ENCODE measurements at places on chromosomes 11 and 22.

DNA sequence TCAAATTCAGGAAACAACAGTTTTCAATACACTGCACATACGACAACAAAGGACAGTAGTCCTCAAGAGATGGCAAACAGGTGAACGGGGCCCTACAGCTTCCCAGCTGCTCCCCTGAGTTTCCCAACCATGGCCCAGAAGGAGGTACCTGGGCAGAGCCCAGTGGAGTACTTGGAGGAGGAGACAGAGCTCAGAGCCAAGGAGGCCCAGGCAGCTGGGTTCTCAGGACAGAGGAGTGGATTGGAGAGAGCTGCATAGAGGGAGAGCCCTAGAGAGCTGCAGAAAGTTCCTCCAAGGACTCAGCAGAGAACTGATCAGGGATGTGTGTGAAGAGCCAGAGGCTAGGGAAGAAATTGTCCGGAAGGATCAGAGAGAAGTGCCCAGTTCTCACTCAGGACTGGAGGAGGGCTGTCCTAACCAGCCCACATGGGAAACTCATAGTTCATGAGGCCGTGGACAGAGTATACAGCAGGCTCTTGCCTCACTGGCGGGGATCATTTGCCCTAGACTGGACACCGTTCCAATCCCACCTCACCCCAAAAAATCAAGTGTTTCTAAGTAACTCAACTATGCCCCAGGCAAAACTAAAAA is 7.6 kb upstream of the ASCL2 start:
- no peak for DNase-seq

GRCh38 chr11:132993991-132994502 is 538.3 kb downstream of the OPCML start:
- DNase-seq: peak; percentile 33

DNA sequence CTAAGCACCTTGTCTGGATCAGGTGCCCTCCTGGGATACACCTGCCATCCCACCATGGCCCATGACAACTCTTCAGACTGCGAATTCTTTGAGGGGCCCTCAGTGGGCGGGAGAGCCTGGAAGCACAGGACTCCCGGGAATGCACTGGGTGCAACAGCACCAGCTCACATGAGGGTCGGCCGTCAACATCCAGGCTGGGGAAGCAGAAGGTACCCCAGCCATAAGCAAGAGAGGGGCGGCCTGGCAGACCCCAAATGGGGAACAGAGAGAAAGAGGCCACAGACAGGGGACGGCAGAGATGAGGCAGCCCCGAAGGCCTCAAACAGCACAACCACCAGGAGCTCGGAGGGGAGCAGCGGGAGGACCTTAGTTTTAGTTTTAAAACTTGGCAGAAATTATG is 94.4 kb downstream of the PHF21B start:
- DNase-seq: no peak

DNA sequence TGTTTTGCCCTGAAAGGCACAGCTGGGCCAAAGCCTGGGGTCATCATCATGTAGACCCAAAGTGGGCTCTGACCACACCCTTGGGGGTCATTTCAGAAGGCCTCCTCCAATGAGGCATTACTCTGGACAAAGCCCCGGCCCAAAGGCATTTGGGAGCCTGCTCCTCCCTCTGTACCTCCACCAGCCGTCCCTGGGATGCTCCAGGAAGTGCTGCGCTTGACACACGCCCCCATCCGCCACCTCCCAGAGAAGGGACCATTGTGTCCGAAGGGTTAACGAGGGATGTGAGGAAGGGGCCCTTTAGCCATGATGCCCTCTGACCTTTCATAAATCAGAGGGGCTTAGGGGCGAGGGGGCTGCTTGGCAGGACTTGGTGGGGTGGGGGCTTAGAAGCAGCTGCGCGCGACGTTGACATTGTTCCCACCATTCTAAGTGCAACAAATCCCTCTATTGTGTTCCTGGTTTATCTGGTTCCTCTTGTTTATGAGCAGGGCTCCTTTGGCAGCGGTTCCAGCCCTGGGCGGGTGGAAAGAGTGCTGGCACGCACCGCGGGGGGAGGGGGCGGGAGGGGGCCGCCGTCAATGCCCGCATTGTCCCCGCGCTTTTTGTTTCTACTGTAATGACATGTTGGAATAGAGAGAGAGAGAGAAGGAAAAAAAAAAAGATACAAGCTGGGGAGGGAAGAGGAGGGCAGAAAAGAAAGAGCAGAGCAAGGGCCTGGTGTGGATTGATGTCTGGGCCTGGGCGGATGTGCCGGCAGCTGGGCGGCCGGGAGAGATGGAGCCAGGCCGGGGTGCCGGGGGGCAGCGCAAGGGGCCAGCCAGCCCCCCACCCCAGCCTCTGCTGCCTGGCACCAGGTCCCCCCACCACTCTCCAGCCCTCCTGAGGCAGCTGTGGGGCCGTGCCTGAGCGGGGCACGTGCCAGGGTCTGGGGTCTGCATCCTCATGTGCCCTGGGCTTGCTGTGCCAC is 32.1 kb upstream of the SOX10 start:
- no peak for DNase-seq

DNA sequence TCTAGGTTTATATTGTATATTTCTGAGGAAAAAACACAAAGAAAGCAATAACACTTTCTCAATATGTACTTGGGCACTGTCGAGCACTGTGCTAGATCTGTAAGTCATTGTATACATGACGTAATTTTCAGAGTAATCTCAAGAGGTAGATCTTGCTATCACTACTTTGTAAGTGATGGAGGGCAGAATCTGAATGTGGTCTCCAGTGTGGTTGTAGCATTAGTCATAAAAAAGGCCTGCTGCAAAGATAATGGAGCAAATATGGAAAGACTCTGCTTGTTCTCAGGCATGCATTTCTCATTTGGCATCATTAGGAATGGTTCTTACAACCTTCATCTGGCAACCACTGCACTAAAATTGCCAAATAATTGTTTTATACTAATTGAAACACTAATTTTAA is 419.8 kb upstream of the CCDC179 start:
- no peak for DNase-seq

GRCh38 chr11:131737357-131737756 is 366.9 kb downstream of the NTM start:
- no peak for DNase-seq

- no peak for DNase-seq
Measured at GRCh38 chr11:9057007-9057406, 34.4 kb downstream of the SCUBE2 start.

- no peak for DNase-seq
Measured at GRCh38 chr11:116445108-116446047, 327.4 kb downstream of the BUD13 start.

DNA sequence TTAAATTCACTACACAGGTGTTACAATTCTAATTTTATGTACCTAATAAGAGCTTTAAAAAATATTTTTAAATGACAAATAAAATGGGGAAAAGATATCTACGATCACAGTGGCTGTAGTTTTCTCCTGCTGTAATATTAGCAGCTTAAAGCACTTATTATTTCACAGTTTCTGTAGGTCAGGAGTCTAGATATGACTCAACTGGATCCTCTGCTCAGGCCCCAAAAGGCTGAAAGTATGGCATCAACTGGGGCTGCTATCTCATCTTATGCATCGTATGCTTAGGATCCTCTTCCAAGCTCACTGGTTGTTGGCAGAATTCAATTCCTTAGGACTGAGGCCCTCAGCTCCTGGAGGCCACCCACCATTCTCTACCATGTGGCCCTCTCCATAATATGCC is 12.8 kb downstream of the FBXO3 start:
- DNase-seq: no peak

GRCh38 chr11:84886344-84886743 is 740.8 kb downstream of the DLG2 start:
- DNase-seq: no peak

DNA sequence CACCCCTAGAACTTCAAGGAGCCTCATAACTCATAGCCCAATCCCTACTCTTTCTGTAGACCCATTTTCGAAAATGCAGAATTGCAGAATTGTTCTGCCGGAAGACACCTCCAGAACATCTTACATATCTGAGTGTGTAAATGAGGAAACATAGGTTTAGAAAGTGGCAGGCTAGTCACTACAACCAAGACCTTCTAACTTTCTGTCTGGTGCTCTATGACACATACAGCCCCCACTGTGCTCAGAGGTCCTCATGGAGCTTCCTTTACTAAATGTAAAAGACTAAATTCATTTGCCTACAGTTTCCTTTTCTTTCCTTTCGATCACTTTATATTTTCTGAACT is 132.1 kb upstream of the DDI1 start:
- no peak for DNase-seq

- peak; percentile 86 for DNase-seq
Measured at GRCh38 chr11:65572356-65573051, at the start of gene FAM89B. TSS of gene FAM89B (plus strand) at chr11:65572538. CDS start at chr11:65572670, 132 bp downstream.

- DNase-seq: peak; percentile 63
Measured at GRCh38 chr11:34358258-34358727, 483 bp upstream of the ABTB2 start.

DNA sequence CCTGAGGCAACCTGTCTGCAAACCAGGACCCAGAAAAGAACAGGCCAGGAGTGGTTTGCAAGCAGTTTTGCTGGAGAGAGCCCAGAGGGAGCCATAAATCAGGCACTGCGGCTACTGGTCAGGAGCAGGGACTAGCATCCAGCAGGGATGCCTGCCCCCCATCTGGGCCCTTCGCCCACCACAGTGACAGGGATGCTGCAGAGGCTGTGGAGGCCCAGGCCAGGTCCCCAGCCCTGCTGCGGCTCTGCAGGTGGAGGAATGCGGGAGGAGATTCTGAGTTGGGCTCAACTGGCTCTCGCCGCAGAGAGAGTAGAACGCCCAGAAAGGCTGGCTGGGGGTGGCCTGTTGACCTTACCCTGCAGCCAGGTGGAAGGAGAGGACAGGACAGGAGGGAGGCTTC is 16.4 kb upstream of the NEFH start:
- DNase-seq: peak; percentile 35

GRCh38 chr11:92922731-92923130 is 46.7 kb upstream of the MTNR1B start:
- no peak for DNase-seq

DNA sequence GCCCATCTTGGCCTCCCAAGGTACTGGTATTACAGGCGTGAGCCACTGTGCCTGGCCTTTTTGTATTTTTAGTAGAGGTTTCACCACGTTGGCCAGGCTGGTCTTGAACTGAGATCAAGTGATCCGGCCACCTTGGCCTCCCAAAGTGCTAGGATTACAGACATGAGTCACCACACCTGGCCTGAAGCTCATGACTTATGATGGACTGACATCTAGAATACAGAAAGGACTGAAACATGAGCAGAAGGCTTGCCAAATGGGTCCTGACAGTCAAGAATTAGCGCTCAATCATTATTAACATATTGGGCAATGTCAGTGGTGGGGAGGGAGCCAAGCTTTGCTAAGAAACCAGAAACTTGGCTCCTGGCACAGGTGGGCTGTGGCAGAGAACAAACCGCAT is 5.0 kb downstream of the FADS1 start:
- DNase-seq: no peak

DNA sequence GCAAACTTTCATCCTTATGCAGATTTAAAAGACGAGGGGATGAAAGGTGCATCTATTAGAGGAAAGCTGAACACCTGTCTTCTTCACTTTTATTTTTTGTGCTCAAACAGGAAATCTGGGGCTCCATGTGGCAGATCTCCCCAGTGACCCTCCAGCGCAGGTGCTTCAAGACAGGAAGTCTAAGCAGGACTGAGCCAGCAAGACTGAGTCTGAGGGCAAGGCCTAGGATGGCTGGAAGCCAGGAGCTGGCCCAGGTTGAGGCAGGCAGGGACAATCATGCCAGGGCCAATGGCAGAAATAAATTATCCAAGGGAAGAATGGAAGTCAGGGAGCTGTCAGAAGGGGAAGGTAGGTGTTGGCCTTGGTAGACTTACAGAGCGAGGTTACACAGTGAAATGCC is 101.1 kb upstream of the SPON1 start:
- DNase-seq: no peak

DNA sequence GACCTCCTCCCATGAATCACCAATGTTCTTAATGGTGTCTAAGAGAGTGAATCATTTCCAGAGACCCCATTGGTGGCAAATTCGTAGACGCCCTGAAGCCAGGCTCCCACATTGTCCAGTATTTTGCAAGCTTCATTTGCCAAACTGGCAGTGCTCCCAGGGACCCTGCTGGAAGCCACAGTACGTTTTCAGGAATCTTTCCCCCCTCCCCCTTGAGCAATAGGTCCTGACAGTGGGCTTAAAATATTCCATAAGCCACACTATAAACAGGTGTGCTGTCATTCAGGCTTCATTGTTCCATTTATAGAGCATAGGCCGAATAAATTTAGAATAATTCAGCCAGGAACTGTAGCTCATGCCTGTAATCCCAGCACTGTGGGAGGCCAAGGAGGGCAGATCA is 125.3 kb downstream of the MORC2 start:
- DNase-seq: no peak

- no peak for DNase-seq
Measured at GRCh38 chr22:27212102-27212501, 554.7 kb downstream of the MIAT start.

DNA sequence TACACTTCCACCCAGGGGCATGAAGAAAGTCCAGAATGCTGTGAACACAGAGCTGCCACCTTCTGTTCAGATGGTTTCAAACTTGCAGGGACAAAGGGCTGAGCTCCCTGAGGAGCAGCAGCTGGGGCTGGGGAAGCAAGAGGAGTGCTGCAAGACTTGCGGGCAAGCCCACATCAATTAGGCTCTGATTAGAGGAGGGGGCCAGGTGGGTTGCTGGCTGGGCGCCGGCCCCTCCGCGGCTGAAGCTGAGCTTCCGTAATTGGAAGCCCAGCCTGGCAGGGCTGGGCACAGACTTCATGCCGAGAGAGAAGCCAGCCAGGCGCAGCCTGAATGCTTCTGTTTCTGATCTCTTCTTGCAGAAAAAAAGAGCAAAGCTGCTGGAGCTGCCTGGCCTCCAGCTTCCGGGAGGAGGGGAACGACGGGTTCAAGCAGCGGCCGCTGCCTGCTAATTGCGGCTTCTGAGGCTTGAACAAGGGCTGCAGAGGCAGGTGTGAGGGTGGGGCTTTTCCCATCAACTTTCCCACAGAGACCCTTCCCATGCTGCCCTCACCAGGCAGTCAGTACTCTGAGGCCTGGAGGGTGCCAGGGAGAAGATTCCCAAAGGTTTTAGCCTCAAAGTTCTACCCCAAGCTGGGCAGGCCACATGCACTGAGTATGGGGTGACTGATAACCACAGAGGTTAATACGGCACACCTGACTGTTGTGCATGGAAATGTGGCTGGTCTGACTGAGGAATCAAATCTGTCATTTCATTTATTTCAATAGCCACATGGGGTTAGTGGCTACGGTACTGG is 91.1 kb upstream of the LMO1 start:
- DNase-seq: peak; percentile 34

DNA sequence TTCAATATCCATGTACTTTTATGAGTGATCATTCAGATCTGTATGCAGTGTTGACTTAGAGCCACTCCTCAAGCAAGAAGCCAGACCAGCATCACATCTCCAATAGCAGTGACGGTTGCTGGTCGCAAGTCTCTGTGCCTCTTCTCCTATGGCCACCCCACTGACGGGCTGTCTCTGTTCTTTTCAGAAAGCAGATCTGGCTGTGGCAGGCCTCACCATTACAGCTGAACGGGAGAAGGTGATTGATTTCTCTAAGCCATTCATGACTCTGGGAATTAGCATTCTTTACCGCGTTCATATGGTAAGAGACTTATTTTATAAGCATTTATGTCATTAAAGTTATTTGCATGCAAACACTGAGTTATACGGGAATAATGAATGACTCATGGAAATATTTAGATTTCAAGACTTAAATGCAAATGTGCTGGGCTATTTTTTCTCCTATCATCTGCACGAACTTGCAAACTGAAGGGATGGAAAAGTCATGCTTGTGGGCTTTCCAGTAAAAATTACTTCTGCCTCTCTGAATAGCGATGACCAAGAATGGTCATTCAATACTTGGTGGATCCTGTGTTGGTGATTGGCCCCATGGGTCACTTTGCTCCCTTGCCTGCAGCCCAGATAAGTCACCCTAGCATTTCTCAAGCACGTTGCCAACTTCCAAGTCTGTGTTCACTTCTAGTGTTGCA is 83.6 kb upstream of the TBCEL start:
- no peak for DNase-seq

Measured in nephron progenitor cell (in vitro differentiated cells).